Activated T-helper 1 cell treated with anti-CD3 and anti-CD28 coated beads, Interleukin-12 subunit alpha, Interleukin-12 subunit beta, Interleukin-2, Interleukin-4 antibody, amounts not matched to agents 30 ng/mL and 10 ng/mL and 1 ng/mL, durations not matched to agents 14 hours and 24 hours and 36 hours (primary cell): ENCODE measurements at places on chromosomes 7 and 10. TPM values are rescaled to one million over a fixed set of nuclear protein-coding genes. Genes with fewer than 3 reads are reported as not detected.

DNA sequence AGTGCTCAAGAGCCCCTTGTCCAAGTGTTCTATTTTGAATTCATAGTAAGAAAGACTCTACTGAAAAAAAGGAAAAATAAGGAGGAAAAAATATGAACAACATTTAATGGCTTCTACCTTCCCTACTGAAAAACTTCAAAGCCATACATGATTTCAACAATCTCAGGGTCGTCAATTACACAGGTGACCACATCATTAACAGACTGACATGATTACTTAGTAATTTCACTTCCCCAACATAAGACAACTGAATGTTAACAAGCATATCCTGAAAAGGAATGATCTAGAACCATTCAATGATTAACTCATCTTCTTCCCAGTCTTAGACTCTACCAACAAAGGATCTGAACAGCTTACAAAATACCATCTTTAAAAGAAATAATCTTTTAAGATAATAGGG lies 34.8 kb downstream of the MEOX2 start:
- no peak for DNase-seq

DNA sequence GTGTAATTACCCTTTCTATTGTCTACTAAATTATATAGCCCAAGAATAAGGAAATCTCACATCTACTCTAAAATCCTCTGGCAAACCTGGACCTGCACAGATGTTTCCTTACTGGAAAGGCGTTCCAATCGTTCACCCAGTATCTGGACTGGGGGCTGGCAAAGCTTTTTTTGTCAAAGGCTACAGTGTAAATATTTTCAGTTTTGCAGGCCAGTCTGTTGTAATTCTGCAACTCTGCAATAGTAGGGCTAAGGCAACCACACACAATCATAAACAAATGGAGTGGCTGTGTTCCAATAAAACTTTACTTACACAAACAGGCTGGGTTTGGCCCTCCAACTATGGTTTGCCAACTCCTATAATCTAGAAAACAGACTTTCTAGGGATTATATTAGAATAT lies 56.2 kb downstream of the GLI3 start:
- DNase-seq: no peak

DNA sequence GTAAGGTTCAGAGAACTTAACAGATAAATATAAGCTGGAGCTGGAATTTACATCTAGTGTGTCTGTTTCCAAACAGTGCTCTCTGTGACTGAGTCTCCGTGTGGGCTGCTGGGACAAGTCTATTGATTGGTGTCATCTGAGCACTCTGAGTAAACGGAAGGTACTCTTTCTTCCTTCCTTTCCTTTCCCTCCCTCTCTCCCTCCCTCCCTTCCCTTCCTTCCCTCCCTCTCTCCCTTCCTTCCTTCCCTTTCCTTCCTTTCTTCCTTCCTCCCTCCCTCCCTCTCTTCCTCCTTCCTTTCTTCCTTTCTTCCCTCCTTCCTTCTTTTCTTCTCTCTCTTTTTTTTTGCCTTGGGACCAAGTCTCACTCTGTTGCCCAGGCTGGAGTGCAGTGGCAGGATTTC lies 61.8 kb downstream of the ANKRD61 start:
- no peak for DNase-seq

Gene GIMAP5
- total RNA-seq: 53.8 and 59.7 TPM in 2 replicates

Gene TUBAL3
- not detected in 2 replicates for total RNA-seq

GRCh38 chr7:113548561-113548960 lies 370.2 kb downstream of the PPP1R3A start:
- no peak for DNase-seq

GRCh38 chr7:155213955-155214740 lies 83.5 kb upstream of the INSIG1 start:
- no peak for DNase-seq

DNA sequence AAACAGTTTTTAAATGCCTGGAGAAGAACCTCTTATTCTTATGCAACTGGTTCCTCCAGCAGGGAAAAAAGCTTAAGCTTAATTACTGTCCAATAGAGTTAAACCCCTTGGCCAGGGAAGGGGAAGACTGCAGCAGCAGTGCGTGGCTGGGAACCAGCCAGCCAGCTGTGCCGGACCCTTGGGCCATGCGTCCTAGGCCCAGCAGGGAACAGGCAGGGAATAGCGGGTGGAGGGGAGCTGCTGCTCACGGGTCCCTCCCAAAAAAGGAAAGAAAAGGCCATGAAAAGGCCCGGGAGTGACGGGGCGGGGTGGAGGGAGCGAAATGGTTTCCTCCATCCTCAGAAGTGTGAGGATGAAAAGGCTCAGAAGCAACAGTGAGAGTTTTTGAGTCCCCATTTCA lies 35.2 kb upstream of the HECW1 start:
- no peak for DNase-seq

DNA sequence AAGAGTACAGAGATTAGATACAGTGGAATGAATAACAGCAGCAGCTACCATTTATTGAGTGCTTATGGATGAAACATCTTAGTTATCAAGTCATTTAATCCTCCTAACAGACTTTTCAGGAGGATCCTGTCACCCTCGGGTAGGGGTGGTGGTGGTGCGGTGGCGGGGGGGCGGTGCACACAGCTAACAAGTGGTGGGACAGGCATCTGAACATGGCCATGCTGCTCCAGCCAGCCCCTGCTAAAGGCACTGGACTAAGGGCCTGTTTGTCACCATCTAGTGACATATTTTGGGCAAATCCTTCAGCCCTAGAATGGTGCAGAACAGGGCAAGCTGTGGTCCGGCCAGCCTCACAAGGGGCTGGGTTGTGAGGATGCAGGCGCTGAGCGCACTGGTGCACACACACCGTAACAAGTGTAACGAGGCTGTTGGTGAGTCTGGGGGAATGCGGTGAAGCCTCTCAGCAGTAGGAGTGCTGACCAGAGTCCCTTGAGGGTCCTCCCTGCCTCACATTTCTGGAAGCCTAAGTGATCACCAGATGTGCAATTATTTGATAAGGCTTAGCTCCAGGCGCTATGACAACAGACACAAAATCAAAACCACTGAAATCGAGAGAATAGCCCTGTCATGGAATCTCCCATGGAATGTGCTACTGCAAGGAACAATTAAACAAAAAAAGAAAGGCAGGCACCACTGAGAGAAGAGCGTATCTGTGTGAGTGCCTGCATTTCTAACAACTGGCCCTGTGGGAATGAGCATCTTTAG lies 102.2 kb downstream of the RNF216 start:
- DNase-seq: no peak

GRCh38 chr7:32952876-32953275 lies 4.4 kb upstream of the FKBP9 start:
- no peak for DNase-seq

- DNase-seq: no peak
Observed at GRCh38 chr10:15155978-15156656, 12.4 kb downstream of the NMT2 start.

Gene CDK14
- 1.6 and 1.9 TPM in 2 replicates for total RNA-seq
